CD4-positive, alpha-beta memory T cell (primary cell): ENCODE measurements at places on chromosomes 7 and 10. TPM values are rescaled to one million over a fixed set of nuclear protein-coding genes. Genes with fewer than 3 reads are reported as not detected.

Gene FGL2
- polyA plus RNA-seq: 2.5 TPM

Gene TSPAN12
- polyA plus RNA-seq: not detected

Gene SOSTDC1
- polyA plus RNA-seq: not detected

DNA sequence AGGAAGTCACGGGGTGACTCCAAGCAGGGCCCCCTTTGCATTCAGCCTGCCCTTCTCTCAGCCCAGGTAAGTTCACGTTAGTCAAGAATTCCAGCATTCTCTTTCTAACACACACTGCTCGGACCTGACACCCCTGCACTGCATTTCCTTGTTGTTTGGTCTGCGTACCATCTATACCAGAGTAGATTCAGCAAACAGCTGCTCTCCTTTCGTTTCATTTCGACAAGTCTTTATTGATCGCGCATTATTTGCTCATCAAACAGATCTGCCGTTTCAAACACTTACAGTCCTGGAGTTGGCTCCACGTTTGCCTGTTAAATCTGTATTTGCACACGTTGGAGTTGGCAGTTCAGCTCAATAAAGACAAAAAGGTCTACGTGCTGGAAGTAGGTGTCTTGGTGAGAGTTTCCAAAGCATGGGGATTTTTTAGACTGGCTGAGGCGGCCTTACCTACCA is 495.1 kb downstream of the RPS24 start:
- DNase-seq: no peak

GRCh38 chr7:96238976-96239766 is 82.7 kb downstream of the SLC25A13 start:
- DNase-seq: no peak

DNA sequence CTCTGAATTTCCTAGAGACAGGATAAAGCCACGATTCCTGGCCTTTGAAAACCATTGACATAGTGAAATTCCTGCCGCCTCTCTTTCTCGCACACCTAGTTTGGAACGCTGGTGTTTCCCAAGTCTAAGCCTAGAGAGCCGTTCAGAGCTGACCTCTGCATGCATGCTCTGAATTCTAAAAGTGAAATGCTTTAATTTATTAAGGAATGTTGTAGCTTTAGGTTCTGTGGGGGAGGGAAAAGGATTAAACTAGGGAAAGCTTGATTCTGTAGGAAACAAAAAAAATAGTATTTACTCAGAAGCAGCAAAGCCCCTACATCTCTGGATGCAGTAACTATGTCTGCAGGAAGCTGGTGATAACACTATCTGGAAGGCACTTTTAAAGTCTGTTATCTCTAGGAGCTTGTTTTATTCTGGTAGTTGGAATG is 27.3 kb downstream of the PFKP start:
- DNase-seq: no peak
